ENCODE measurements at places on chromosomes 6 and 20. TPM values are rescaled to one million over a fixed set of nuclear protein-coding genes. Genes with fewer than 3 reads are reported as not detected.

WFDC5 gene
- total RNA-seq, result not detected

NT5DC1 gene
- 2.7 TPM for total RNA-seq

SLC17A9 gene
- under 0.01 TPM for total RNA-seq

CST4 gene
- not detected for total RNA-seq

CITED2 gene
- 31.5 TPM for total RNA-seq

IL20RA gene
- 0.25 TPM for total RNA-seq

PRDM13 gene
- not detected for total RNA-seq

SIRPD gene
- not detected for total RNA-seq

COL9A3 gene
- total RNA-seq, result 22.9 TPM

TMEM244 gene
- total RNA-seq, result 1.2 TPM

CST2 gene
- total RNA-seq, result not detected

BHLHE23 gene
- total RNA-seq, result 0.25 TPM

CDH26 gene
- total RNA-seq, result 2.5 TPM

HDDC2 gene
- 22.4 TPM for total RNA-seq

LAMA2 gene
- total RNA-seq, result 11.8 TPM

RFX6 gene
- not detected for total RNA-seq

RNF39 gene
- not detected for total RNA-seq

RGS17 gene
- 81.4 TPM for total RNA-seq

MATN4 gene
- total RNA-seq, result not detected

LIN28B gene
- total RNA-seq, result 0.25 TPM

ANKRD6 gene
- total RNA-seq, result 36.4 TPM

Data from temporal lobe (tissue), 4 donors.